ENCODE measurements at places on chromosomes 3 and 15. TPM values are rescaled to one million over a fixed set of nuclear protein-coding genes. Genes with fewer than 3 reads are reported as not detected.

DNA sequence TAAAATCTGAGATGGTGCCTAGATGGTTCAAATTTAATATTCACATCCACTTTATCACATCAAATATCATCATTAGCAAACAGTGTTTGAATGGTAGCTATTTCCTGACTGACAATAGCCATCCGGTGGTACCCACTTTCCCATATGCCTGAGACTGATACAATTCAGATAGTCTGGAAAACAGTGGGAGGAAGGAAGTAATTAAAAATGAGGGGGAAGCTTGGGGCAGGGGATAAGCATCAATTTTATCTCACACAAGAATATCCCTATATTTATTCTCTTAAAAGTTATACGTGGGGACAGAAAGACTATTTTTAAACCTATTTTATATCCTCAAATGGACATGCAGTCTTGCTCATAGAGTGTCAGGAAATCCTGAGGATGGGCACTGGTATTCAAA, 122.5 kb upstream of the GAP43 start:
- no peak for DNase-seq

DNA sequence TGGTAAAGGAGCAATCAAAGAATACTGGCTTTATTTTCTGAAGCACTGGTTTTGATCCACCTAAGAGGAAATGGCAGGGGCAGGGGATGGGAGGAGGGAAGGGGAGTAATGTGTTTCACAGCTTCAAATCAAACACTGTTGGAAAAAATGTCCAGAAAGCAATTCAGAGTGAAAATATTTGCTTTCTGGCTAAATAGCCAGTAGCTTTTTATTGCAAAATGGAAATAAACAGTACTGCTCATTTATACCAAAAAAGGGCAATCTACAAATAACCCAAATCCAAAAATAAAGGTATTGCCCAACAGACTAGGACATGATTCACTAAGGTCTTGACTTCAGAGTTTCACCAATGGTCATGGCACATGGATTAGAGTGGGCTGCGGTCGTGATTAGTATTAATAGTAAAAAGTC, 279.3 kb upstream of the THBS1 start:
- DNase-seq, result no peak

DNA sequence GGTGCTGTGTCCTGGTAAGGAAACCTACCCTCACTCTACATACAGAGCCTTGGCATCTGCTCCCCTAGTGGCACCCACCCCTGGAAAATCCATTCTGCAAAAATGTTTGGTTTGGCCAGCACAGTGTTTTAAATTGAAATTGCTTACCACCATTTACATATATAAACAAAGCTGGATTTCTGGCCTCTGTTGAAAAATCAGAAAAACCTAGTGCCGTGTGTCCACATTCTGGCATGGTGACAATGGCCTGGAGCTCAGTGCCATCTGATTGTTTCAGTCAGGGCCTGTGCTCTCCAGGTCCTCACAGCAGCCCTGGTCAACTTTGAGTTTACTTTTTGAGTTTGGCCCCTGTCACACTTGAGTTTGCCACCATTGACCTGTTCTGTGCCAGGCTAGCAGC, 2.9 kb upstream of the IL17RC start:
- DNase-seq, result no peak

DNA sequence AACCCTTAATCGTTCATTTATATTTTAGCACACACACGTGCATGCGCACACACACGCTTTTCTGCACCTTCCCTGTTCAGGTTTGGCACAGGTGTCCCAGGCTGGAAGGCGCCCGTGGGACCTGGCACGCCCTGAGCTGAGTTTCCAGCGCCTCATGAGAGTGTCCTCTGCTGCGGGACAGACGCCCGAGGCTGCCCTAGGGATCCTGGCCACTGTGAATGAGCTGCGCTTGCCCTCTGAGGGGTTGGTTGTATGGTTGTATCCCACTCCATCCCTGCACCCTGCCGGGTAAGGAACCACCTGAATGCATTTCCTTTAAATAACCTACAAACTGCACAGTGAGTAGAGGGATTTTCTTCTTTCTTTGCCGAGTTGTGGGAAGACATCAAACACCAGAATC, 12.2 kb upstream of the MEX3B start:
- DNase-seq, result no peak

GRCh38 chr3:105842943-105843342, 25.9 kb downstream of the CBLB start:
- DNase-seq, result no peak

DNA sequence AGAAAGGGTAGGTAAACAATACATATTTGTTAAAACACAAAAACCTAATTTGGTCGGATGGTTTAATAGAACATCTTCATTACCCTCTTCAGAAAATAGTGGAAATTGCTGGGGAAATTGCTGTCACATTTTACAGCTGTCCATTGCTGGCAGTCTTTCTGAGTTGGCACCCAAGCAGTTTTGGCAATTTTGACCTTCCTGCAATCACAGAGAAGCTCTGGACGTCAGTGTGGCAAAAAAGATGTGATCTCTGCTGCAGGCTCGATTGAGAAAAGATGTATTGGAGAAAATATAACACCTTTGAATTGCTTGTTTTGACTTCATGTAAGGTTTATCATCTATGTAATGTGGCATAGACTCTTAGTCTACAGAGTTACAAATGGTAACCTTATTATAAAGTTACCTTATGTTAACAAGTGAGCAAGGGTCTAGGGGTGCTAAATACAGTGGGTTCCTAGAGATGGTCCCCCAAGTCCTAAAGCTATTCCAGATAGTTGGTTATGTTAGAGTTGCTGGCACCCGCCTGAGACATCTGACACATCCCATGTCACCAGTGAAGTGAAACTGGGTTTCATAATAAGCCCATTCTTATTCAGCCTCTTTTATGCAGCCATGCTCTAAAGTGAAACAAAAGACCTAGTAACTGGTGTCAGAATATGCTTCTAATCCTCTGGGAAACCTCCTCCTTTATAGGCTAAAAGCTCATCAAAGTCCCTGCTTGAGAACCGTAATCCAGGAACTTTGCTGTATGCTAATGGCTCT, 14.0 kb downstream of the UBE2E1 start:
- DNase-seq, result no peak

DNA sequence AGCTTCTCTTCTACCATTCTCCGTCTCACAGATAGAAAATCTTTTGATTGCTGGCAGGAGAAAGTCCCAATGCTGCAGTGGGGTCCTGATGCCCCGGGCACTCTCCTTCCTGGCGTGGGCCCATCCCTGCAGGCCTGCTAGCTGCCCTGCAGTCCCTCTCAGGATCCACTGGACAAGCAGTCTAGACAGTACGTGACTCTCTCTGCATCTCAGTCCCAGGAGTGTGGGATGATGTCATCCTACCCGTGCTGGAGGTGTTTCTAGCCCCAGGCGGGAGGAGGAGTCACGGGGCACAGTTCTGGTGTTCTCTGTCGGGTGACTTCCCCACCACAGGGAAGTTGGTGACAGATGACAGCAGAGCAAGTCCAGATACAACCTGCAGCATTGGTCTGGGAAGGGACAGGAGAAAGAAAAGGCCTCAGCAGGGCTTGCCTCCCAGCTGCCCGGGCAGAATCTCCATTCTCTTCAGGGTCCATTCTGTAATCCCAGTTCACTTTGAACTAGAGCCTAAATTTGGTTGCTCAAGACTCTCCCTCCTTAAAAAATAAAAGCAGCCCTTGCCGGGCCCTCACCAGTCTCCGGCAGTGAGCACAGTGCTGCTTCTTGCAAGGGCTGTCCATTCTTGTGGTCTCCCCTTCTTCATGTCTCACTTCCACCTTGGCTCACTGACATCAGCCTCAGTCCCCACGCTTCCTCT, 30.6 kb downstream of the SLC28A1 start:
- no peak for DNase-seq

DNA sequence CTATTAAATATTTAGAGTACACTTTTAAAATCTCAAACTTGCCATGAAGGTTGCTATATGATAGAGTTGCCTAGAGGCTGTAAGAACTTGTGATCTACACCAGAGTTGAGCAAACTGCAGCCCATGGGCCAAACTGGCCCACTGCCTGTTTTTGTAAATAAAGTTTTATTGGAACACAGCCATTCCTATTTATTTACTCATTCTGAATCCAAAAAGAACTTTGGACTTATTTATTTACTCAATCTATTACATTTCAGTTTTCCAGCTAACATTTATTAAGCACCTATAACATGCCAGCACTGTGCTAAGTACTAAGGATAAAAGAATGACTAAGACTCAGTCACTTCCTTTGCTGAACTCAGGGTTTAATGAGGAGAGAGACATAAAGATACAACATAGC, 403.6 kb downstream of the ERC2 start:
- no peak for DNase-seq

GRCh38 chr15:56759450-56759845, 26.1 kb upstream of the ZNF280D start:
- DNase-seq, result no peak

- DNase-seq, result no peak
These were observed 6.8 kb upstream of the TRH start for GRCh38 chr3:129967761-129968160.

DNA sequence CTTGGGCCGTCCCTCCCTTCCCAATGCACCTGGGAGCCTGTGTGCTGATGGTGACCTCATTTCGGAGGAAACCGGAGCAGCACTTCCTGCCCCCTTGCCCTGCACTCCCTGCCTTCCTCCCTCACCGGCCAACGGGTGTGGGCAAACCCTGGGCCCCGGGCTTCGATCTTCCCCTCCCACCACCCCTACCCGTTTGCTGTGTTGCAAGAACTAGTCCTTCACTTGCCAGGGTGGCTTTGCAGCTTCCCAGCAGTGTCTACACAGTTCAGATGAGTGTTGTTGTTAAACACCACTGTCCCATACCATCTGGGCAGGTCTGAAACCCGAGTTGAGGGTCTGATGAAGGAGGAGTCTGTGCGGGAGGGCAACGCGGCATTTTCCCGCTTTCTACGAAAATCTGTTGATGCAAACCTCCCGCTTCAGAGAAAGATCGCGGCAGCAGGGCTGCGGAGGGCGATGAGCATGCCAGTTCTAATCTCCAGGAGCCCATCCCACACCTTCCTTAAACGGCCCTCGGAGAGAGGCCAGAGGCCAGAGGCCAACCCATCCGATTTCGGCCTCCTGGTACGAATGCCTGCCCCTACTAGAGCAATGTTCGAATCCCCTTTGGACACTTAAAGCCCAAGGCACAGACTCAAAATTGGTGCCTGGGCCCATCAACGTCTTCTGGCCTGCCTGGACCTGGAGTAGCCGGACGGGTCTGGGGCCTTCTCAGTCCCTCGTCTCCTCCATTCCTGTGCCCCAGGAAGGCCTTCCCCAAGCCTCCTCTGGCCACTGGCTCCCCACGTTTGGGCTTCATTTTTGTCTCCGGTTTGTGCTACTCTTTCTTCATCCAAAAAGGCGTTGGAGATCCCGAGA, 35.7 kb upstream of the POLG start:
- DNase-seq, result no peak

GRCh38 chr3:190323246-190323626, 990 bp upstream of the CLDN1 start:
- DNase-seq, result no peak

DNA sequence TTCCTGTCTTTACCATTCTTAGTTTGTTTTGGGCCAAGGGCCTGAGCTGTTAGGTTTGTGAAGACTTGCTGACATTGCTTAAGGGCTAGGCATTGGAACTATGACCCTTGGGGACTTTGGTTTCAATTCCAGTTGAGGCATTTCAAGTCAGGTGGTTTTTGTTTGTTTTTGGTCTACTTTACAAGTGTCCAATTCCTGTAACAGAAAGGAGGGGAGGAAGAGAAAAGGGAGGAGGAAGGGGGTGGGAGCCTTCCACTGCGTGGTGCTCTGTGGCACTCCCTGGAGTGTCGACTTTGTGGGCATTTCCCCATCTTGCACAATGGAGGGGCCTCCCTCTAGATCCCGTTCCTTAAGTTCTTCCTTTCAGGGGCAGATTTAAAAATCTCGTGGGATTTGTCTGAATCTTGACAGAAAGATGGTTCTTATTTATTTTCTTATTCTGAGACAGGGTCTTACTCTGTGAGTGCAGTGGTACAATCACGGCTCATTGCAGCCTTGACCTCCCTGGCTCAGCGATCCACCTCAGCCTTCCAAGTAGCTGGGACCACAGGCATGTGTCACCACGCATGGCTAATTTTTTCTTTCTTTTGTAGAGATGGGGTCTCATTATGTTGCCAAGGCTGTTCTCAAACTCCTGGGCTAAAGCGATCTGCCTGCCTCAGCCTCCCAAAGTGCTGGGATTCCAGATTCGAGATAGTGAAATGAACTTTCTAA, 59.5 kb upstream of the RYK start:
- no peak for DNase-seq

DNA sequence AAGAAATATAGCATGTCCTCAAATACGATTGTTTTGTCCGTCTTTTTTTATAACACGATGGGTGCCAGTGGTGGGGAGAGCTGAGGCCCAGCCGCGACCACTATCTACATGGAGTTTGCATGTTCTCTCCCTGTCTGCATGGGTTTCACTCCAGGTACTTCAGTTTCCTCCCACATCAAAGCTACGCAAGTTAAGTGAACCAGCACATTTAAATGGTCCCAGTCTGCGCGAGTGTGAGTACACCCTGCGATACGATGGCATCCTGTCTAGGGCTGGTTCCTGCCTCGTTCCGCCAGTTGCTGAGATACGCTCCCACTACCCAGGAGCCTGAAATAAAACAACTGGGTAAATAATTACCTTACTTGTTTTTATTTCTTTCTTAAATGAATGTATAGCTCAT, 40.6 kb downstream of the ATP13A3 start:
- DNase-seq, result no peak

DNA sequence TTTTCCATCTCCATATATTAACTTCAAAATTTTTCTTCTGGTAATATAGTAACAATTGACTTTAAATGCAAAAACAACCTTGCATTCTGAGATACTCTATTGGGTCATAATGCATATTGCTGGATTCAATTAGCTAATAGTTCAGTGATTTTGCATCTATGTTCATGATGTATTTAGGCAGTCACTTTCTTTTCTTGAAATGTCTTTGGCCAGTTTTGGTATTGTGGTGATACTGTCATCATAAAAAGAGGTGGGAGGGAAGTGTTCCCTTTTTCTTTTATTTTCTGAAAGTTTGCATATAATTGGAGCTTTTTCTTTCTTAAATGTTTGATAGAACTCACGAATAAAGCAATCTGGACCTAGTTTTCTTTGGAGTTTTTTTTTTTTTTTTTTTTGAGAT, 67.4 kb upstream of the ZNF148 start:
- no peak for DNase-seq

- DNase-seq, result no peak
These were observed 16.1 kb downstream of the ERICH6 start for GRCh38 chr3:150687613-150688012.

DNA sequence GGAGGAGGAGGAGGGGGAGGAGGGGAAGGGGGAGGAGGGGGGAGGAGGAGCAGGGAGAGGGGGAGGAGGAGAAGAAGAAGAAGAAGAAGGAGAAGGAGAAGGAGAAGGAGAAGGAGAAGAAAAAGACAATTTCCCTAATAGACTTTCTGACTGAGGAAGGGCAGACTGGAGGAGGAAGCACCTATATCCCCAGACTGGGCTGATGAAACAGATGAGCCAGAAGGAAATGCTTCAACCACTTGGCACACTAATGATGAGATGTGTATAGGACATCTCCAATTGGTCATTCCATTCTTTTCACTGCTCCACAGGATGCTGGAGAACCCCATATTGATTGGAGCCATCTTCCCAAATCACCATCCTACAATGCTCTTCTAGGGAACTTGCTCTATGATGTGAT, 69.9 kb downstream of the LYZL4 start:
- no peak for DNase-seq

TLR9 gene
- not detected for polyA plus RNA-seq

NRG4 gene
- polyA plus RNA-seq, result 4.5 TPM

CX3CR1 gene
- polyA plus RNA-seq, result 5.9 TPM

CTXN2 gene
- polyA plus RNA-seq, result not detected

CCR8 gene
- not detected for polyA plus RNA-seq

MYNN gene
- 36.1 TPM for polyA plus RNA-seq

RBMS3 gene
- polyA plus RNA-seq, result 11.6 TPM

GNB5 gene
- 17.1 TPM for polyA plus RNA-seq

Measured in right renal cortex interstitium (tissue), 3 donors.